ENCODE measurements at places on chromosomes 5 and 9. TPM values are rescaled to one million over a fixed set of nuclear protein-coding genes. Genes with fewer than 3 reads are reported as not detected.

CDX1 gene
- total RNA-seq = not detected

PRLR gene
- total RNA-seq = not detected

ZNF608 gene
- total RNA-seq = not detected

TMEM174 gene
- not detected for total RNA-seq

RETREG1 gene
- 10.1 TPM for total RNA-seq

CER1 gene
- not detected for total RNA-seq

SLC36A2 gene
- not detected for total RNA-seq

BAAT gene
- not detected for total RNA-seq

TPM2 gene
- total RNA-seq = 3.9 TPM

FAT2 gene
- total RNA-seq = not detected

CYLC2 gene
- total RNA-seq = not detected

C9orf153 gene
- total RNA-seq = 0.26 TPM

SLC23A1 gene
- total RNA-seq = 1.0 TPM

CYFIP2 gene
- total RNA-seq = 319 TPM

NUTM2G gene
- total RNA-seq = not detected

DNA sequence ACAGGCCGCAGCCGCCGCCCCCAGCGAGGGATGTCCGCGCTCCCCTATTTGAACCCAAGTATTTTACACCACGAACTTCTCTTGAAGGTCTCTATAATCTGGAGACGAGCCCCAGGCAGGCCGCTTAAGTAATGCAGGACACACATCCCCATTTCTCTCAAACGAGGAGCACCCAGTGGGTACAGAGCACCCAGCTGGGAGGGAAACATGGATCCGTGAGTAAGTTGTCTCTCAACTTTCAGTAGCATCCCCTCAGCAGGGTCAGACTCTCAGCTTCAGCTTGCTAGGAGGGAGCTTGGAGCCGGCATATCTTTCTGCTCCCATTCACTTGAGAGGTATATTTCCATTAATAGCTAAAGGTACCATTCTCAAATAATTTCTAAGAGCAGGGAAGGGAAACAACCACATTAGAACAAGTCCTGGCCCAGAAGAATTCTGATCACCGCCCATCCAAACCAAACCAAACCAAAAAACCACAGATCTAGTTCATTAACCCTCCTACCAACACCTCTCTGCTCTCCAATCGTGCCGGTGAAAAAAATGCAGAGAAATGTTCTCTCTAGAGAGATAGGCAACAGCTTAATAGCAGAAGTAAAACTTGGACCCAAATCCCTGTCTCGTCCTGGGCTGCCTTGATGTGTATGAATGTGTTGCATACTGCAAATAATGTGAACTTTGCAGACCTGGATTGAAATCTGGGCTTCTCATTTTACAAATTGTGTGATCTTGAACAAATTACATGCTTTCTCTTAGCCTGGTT is 910 bp downstream of the TDRD7 start:
- DNase-seq = no peak

- DNase-seq = no peak
These were observed 9.4 kb upstream of the GAPT start for GRCh38 chr5:58481828-58482227.

- peak; percentile 20 for DNase-seq
These were observed 1.3 kb downstream of the PCSK5 start for GRCh38 chr9:75891771-75892215.

- no peak for DNase-seq
These were observed 110.5 kb upstream of the PRSS3 start for GRCh38 chr9:33684831-33685230.

DNA sequence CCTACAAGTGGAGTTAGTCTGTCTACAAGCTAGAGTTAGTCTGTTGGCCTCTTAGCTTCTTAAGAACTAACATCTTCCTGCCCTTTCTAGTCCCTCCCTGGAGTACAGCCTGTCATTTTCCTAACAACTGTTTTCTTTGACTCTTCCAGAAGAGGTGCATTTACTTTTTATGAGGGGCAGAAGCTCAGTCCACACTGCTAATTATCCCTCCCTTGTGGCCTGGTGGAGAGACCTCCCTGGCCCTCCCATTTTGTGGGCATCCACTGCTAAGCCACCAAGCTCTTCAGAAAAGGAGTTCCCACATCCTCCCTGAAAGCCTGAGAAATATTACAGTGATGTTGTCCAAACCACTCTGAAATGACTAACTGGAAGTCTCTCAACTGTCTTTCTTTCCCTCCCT is 8.0 kb downstream of the MAP1B start:
- DNase-seq = no peak

GRCh38 chr5:113215401-113216060 is 219.3 kb downstream of the TSSK1B start:
- DNase-seq = no peak

DNA sequence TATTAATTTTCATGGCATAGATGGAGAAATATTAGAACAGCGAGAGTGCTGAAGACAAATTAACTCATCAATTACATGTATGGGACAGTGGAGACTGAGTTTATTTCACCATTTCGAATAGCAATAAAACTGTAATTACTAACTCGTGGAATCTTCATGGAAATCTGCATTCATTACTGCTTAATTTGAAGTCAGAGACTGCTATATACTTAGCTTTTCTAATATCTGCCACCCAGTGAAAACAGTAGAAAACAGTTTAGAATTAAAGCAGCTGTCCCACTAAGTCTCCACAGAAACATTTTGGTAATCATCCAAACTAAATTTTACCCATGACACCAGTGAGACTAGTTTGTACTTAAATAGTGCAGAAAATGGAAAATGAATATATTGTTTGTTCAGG is 56.8 kb downstream of the IZUMO3 start:
- no peak for DNase-seq

GRCh38 chr9:126307322-126308061 is 19.1 kb upstream of the MVB12B start:
- no peak for DNase-seq

DNA sequence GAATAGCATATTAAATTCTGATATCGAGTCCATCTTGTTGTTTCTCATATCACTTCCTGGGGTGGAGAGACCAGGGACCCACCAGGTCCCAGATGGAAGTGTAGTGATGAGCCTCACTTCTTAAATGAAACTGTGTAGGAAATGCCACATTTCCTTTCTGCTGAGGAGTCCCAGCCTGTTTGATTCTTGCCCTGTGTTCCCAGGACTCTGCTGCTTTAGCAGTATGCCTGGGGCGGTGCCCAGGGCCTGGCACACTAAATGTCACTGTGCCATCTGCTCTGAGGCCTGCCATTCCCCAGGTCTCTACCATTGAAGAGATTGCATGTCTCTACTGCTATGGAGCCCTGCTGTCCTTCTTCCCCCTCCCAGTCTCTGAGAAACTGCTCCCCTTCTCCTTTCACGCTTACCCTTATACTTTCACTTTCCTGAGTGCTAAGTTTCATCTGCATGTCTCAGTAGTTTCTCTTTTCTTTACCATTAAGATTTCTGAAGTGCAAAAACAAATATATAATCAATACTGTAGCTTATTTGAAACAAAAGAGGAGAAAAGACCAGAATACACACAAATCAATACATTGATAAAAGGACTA is 260.4 kb downstream of the GABRB2 start:
- no peak for DNase-seq

DNA sequence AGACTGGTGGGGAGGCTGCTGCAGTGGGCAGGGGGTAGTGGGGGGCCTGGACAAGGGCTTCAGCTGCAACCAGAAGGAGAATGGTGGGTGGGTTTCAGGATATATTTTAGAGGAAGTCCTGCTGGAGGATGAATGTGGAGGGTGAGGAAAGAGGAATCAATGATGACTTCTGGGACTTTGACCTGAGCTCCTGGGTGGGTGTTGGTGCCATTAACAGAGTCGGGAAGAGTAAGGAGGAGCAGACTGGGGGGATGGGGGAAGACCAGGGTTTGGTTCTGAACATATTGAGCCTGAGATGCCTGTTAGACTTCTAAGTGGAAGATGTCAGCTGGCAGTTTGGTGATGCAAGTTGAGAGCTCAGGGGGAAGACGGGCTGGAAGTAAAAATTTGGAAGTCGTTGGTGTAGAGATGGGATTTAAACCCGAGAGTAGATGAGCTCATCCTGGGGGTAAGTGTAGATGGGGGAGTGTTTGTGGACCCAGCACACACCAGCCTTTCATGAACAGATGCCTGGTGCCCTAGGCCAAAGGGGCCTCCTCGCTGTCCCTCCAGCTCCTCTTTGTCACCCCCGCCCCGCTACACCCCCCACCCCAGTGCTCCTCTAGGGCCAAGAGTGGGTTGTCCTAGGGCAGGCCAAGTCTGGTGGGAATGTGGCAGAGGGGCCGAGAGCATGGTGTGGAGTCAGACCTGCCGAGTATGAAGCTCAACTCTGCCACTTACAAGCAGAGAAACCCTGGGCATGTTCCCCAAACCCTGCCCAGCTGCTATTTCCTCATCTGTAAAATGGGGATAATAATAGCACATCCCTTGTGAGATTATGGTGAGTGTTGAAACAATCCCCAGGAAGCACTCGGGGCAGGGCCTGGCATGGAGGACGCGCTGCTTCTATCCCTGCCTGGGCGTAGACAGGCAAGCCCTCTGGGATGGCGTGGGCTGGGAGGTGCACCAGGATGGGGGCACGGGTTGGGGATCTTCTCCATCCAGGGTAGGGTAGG is 4.0 kb downstream of the DNM1 start:
- DNase-seq = no peak

DNA sequence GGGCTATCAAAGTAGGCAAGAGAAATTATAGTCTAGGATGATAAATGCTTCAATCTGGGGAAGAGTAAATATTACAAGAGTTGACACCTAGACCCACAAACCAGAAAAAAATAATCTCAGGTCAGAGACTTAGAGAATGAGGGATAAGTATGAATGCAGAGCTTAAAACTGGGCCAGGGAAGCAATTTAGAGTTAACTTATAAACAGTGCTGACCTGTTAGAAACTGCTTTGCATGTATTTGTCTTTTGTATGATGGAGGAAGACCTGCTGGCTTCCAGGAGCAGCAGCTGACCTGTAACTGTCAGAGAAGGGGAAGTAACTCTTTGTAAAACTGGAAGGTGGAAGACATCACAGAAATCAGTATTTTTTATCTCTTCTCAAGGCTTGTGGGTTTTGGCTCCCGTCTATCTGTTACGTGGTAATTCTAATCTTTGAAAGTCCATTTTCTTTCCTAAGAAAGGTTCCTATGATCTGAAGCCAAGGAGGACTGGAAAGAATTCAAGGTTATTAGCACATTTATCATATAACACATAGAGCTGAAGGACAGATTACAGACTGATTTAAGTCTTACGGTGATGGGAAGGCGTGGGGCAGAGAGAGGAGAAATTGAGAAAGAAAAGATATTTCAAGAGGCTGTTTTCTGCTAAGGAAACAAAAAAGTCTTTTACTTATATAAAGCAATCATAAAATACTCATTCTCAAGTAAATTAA is 114.7 kb upstream of the ADAMTS19 start:
- DNase-seq = no peak

- DNase-seq = no peak
These were observed 76.6 kb upstream of the PAM start for GRCh38 chr5:102678267-102679058.

GRCh38 chr9:115121181-115121580 is 3.2 kb upstream of the TNC start:
- DNase-seq = no peak

DNA sequence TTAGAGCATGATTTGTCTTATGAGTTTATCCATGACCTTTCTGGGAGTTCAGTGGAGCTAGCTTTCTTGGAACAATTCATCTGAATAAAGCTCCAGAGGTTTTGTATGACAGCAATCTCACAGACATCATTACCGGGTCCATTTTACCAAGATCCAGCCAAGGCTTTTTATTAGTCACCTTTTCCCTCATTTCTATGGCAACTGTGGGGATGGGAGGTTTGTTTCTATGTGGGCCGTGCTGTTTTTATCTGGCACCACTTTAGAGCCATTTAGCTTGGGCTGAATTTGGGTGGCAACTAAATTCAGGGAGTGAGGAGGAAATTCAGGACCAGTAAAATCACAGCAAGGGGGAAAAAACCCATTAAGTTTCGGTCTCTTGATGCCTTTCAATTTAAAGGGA is 245.7 kb downstream of the NSG2 start:
- DNase-seq = no peak

- no peak for DNase-seq
These were observed 18.3 kb upstream of the ANKHD1 start for GRCh38 chr5:140383300-140383699.

GRCh38 chr5:16585041-16585667 is 31.6 kb downstream of the RETREG1 start:
- DNase-seq = no peak

DNA sequence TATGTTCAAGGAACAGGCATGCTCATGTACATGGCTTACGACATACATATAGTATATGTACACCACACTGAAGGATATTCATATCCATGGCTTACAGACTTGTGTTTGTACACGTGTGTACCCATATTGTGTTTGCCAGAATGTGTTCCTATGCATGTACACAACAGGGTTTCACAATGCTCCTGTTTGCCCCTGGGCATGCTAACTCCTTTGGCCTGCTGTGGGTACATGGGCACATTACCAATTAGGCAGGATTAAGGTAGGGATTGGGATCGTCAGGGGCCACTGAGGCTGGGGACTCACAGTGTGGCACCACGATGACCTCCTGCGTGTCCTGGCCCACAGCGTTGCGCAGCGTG is 26.2 kb downstream of the PDGFRB start:
- DNase-seq = no peak

- no peak for DNase-seq
These were observed 1639.4 kb upstream of the C9orf72 start for GRCh38 chr9:29212397-29213387.

All from activated CD4-positive, alpha-beta memory T cell treated with anti-CD3 and anti-CD28 coated beads for 36 hours (primary cell).